EH (cell line): ENCODE measurements at places on chromosomes 2 and 18.

DNA sequence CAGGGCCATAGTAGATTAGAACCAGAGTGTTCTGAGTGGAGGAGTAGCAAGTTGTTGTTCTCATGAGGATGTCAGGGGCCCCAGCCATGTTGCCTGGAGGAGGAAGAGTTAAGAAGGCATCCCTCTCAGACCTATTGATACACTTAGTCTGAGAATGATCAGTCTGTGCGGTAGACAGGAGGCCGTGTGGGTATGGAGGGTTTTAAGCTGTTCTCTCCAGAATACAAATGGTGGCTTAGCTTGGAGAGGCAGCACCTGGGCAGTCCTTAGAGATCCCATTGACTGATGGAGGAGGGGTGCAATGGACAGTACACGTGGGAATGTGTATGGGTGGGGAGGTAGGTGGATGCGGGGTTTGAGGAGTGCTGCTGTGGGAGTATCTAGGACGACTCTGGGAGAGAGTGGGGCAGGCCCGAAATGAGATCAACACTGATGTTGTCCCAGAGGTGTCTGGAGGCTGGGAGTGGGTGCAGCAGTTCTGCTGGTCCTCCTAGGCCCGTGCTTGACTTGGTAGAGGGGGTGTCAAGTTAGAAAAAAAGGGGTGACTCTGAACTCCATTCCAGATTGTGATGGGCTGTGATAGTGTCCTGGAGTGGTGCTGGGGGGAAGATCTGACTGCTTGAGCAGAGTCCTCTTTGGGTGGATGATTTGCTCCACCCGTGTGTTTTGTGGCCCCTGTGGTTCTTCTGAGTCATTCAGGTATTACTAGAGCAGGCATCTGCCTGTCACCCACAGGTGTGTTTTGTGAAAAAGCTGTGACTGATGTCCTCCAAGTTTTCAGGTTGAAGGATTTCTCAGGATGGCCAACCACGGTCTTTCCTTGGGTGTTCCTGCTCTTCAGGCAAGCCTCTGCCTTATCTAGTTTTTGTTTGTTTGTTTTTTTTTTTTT lies 44.7 kb downstream of the C2orf42 start:
- no peak for DNase-seq

DNA sequence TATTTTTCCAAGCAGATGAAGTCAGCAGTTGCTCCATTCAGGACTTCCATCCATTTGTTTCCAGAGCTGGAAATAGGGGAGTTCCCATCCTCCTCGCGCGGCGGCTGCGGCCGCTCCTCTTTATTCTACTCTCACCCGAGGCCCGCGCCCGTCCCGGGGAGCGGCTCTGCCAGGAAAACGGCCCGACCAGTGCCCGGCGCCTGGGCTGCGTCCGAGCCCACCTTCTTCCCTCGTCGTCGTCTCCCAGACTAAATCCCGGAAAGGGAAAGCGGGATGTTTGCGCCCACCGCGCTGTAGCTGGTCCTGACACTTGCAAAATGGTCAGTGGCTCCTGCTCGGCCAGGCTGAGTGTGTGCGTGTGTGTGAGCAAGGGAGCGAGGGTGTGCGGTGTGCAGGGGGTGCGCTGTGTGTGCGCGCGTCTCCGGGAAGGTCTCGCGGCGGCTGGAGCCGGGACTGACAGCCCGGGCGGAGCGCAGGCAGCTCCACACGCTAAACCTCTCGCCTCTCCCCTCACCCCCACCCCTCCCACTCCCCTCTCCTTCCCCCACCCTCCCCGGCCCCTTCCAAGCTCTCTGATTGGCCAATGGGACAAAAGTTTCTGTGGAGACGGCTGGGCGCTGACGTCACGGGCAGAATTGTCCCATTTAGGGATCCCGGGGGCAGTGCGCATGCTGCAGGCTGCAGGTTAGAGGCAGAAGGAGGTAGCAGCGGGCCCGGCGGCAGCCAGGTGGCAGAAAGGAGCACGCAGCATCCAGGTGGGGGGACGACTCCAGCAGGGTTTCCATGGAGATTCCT lies at the start of gene NOL4:
NOL4 (minus strand) TSS at position 491 of the 795 bp plus-strand sequence. CDS start 1,660 bp downstream, outside the sequence.
- no peak for DNase-seq

DNA sequence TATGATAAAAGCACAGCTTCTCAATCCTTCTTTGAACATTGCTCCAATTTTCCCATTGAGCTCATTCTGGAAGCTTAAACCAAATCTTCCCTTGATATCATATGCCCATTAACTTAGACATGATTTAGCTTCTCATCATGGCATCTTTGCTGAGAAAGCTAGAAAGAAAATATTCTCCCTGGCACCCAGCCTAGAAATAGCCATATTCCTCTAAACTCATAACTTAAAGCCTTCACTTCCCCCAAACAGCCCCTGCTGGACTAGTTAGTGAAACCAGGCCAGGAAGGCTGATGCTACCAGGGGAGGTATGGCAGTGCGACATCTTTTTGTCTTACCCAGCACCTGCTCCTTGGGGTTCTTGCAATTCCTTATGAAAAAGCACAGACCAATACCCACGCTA lies 4.3 kb downstream of the AAK1 start:
- peak; percentile 66 for DNase-seq

GRCh38 chr2:229952256-229952835 lies 30.0 kb downstream of the FBXO36 start:
- DNase-seq = no peak

GRCh38 chr18:57581301-57581934 lies 5.1 kb downstream of the FECH start:
- no peak for DNase-seq

DNA sequence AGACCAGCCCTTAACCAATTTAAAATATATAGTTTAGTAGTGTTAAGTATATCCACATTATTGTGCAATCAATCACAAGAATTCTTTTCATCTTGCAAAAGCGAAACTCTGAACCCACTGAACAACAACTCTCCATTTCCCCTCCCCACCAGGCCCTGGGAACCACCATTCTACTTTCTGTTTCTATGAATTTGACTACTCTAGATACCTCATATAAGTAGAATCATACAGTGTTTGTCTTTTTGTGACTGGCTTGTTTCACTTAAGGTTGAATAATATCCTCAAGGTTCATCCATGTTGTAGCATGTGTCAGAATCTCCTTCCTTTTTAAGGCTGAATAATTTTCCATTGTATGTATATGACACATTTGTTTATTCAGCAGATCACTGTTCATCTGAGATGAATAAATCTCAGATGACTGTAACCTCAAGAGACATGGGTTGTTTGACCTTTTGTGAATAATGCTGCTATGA lies 8.1 kb upstream of the SOS1 start:
- no peak for DNase-seq

DNA sequence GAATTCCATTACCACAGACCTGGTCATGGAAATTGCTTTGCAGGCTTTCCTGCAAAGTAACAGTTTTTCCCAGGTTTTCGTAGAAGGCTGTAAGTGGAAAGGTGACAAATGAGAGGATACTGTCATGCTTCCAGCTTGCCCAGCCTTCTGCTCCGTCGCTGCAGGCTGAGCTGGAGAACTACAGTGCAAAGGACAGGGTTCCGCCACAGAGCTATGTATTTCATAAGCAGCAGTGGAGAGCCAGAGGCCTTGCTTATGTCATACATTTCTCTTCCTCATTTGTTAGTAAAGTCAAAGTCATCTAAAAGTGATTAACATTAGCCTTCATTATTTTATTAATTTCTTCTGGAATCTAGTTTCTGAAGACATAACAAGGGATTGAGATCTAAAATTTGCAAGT lies 72.9 kb upstream of the RBM44 start:
- no peak for DNase-seq

DNA sequence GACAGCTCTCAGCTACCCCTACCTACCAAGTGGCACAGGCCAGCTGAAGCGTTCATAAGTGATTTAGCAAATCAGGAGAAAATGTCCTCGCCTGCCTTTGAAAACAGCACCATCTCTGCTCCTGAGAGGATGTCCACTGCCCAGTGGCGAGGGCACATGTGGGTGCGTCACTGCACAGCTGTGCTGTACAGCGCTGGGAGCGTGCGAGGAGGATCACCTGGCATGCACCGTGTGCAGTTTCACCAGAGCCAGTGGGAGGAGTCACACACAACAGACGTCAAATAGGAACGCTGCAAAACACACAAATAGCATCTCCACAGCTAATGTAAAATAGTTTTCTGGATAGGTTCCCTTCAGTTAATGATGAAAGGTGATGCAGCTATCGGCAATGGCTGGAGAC lies 154.1 kb downstream of the HDAC4 start:
- DNase-seq = no peak

DNA sequence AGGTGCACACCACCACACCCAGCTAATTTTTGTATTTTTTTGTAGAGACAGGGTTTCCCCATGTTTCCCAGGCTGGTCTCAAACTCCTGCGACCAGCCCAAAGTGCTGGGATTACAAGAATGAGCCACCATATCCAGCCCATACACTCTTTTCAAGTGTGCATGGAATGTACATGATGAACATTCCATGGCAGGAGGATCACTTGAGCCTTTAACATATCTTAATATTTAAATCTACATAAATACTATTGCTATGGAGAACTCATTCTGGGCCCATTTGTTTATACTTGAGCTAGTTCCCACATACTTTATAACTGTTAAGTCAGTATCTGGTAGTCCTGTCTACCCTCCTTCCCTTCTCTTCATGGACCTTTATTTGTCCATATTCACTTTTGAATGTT lies 48.4 kb downstream of the RPE start:
- no peak for DNase-seq

DNA sequence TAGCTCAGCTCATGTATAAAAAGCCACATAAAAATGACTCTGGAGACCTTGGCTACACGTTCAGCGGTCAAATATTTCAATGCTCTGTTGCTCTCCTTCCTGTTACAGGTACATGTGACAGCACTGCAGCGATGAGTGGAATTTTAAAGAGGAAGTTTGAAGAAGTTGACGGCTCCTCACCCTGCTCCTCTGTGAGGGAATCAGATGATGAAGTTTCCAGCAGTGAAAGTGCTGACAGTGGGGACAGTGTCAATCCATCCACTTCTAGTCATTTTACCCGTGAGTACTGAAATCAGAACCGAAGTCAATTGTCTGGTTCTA lies 125.4 kb downstream of the CSRNP3 start:
- no peak for DNase-seq

DNA sequence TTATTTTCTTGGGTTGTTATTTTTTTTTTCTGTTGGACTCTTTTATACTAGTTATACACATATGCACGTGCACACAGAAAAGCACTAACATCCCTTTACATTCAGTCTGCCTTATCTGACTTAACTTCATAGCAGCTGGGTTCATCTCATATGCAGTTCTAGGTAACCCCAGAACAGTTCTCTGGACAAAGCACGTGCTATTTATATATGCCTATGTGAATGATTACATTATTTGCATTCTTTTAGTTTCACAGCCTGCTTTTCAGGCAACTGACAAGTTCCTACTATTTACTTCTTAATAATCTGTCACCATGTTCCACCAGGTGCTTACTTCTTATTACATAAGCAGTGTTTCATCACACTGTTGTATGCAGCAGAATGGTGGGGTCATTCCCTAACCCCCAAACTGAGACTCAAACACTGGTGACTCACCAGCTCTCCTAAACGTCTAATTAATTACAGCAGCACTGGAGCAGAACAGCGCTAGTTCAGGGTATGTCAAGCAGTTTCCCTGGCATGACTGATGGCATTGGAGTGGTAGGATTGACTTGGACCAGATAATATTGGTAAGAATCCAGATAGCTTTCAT lies 372.8 kb downstream of the CLIP4 start:
- DNase-seq = no peak

GRCh38 chr18:45854036-45854586 lies 28.6 kb downstream of the SIGLEC15 start:
- DNase-seq = no peak

DNA sequence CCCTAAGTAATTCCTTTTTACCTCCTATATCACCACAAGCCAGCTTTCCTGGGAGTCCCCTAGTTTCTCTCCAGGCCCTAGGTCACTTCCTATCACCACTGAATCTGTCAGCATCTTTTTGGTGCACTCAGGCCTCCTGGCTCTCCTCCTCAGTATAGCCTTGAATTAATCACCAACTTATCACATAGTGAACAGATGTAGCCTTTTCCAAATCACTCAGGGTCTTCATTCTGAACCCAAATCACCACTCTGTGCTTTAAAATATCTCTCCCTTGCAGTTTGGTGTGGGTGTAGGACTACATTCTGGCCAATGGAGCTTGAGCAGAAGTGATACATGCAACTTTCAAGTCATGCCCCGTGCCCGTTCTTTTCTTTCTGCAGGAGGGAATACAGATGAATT lies 29.6 kb upstream of the ATP8B1 start:
- DNase-seq = no peak

GRCh38 chr2:216229277-216229914 lies 120.2 kb downstream of the XRCC5 start:
- DNase-seq = no peak

GRCh38 chr2:207115715-207116364 lies 49.9 kb downstream of the KLF7 start:
- peak; percentile 47 for DNase-seq

GRCh38 chr2:100006516-100006915 lies 135.9 kb downstream of the AFF3 start:
- no peak for DNase-seq

DNA sequence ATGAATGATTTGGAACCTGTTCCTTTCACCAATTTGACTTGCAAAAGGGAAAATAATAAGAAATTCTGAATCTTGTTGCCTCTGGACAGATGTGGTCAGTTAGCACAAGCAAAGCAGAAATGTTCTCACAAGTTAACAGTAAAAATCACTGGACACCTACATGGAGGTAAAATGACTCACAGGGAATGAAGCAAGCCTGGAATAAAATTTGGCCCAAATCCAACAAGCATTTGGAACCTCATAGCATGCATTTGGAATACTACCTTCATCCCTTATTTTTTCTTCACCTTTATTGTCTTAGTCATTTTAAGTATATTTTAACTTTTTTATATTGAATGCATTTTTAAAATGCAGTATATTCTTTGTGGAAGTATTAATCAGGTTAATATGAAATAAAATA lies 602.9 kb downstream of the ARHGAP15 start:
- peak; percentile 7 for DNase-seq
